ENCODE measurements at places on chromosomes 13 and 19. TPM values are rescaled to one million over a fixed set of nuclear protein-coding genes. Genes with fewer than 3 reads are reported as not detected.

The SIGLEC11 gene
- not detected for total RNA-seq

The FFAR1 gene
- 0.44 TPM for total RNA-seq

The LILRB4 gene
- not detected for total RNA-seq

The LRRC8E gene
- total RNA-seq: 24.4 TPM

The ZNF492 gene
- total RNA-seq: not detected

The SKA3 gene
- 12.5 TPM for total RNA-seq

The MRI1 gene
- total RNA-seq: 33.8 TPM

The GNG8 gene
- total RNA-seq: not detected

The CRB3 gene
- total RNA-seq: 36.4 TPM

The MUC16 gene
- 75.0 TPM for total RNA-seq

The SIGLEC8 gene
- not detected for total RNA-seq

The CLEC4M gene
- total RNA-seq: not detected

The FOXO1 gene
- total RNA-seq: 10.5 TPM

The CNMD gene
- not detected for total RNA-seq

The SLC46A3 gene
- 0.25 TPM for total RNA-seq

The ZNF180 gene
- 11.3 TPM for total RNA-seq

The ALKBH7 gene
- 75.7 TPM for total RNA-seq

The ZNF208 gene
- not detected for total RNA-seq

The ZNF177 gene
- total RNA-seq: 0.38 TPM

The TEX29 gene
- total RNA-seq: not detected

The KLF5 gene
- 65.9 TPM for total RNA-seq

The PTH2 gene
- total RNA-seq: not detected

The ZNF573 gene
- total RNA-seq: 5.5 TPM

The ZGLP1 gene
- total RNA-seq: 7.5 TPM

The DDA1 gene
- total RNA-seq: 72.5 TPM

The MRPL4 gene
- total RNA-seq: 98.2 TPM

The ZNF552 gene
- total RNA-seq: 14.3 TPM

The TPGS1 gene
- total RNA-seq: 13.8 TPM

The DMKN gene
- 135 TPM for total RNA-seq

The PSG6 gene
- total RNA-seq: not detected

The TMEM86B gene
- total RNA-seq: 18.4 TPM

The CCNE1 gene
- total RNA-seq: 8.9 TPM

The SLC10A2 gene
- total RNA-seq: not detected

The C1QTNF9B gene
- not detected for total RNA-seq

The SUPT20H gene
- total RNA-seq: 44.1 TPM

The RASIP1 gene
- total RNA-seq: 1.3 TPM

The PAN3 gene
- total RNA-seq: 34.6 TPM

The IRGC gene
- not detected for total RNA-seq

The CCL25 gene
- not detected for total RNA-seq

The ONECUT3 gene
- total RNA-seq: 0.05 TPM

The ZNF154 gene
- 0.20 TPM for total RNA-seq

The TNFSF13B gene
- 4.4 TPM for total RNA-seq

The CEACAM16 gene
- total RNA-seq: not detected

The GTF2F2 gene
- total RNA-seq: 26.5 TPM

The KIR3DL2 gene
- total RNA-seq: not detected

The PSG11 gene
- total RNA-seq: not detected

The TYROBP gene
- not detected for total RNA-seq

The ATP4A gene
- total RNA-seq: not detected

The TFDP1 gene
- 84.2 TPM for total RNA-seq

The TNFSF9 gene
- total RNA-seq: 11.2 TPM
